ENCODE measurements at places on chromosomes 5 and 9. TPM values are rescaled to one million over a fixed set of nuclear protein-coding genes. Genes with fewer than 3 reads are reported as not detected.

TRPM3 gene
- 2.3 TPM for total RNA-seq

CDH9 gene
- not detected for total RNA-seq

PTGS1 gene
- 4.7 TPM for total RNA-seq

PCDHB7 gene
- total RNA-seq, result 1.1 TPM

MEIKIN gene
- not detected for total RNA-seq

GTF2H2 gene
- total RNA-seq, result 36.7 TPM

FOXE1 gene
- 3.6 TPM for total RNA-seq

CD72 gene
- 1.6 TPM for total RNA-seq

PHF24 gene
- total RNA-seq, result 0.49 TPM

TCOF1 gene
- total RNA-seq, result 11.9 TPM

AFAP1L1 gene
- 20.8 TPM for total RNA-seq
